Upper lobe of right lung (tissue), 1 donor: ENCODE measurements at places on chromosomes 16 and 17. TPM values are rescaled to one million over a fixed set of nuclear protein-coding genes. Genes with fewer than 3 reads are reported as not detected.

TELO2 gene
- total RNA-seq: 26.0 TPM

METTL23 gene
- total RNA-seq: 31.6 TPM

ICAM2 gene
- 70.5 TPM for total RNA-seq

PSMC5 gene
- 105 TPM for total RNA-seq

DNA sequence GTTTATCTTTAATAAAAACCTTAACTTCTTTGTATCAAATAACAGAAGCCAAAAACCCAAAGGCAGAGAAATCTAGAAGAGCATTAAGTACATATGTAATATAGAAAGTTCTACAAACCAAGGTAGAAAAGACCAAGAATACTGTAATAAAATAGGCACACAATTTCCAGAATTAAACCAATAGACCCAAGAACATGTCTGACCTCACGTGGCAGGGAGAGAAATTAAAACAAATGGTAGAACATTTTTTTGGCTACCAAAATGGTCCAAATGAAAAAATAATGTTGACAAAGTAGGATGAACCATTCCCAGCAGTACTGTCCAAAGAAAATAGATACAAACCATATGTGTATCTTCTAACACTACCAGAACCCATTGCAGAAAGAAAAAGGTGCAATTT is 183.5 kb downstream of the CPPED1 start:
- no peak overlapping the region for H3K4me3 ChIP-seq
- H3K27me3 ChIP-seq: no peaks in the 10 kb centered on the region
- no peak for DNase-seq
- no peaks in the 10 kb centered on the region for H3K4me1 ChIP-seq

EPN3 gene
- total RNA-seq: 0.09 TPM

DNA sequence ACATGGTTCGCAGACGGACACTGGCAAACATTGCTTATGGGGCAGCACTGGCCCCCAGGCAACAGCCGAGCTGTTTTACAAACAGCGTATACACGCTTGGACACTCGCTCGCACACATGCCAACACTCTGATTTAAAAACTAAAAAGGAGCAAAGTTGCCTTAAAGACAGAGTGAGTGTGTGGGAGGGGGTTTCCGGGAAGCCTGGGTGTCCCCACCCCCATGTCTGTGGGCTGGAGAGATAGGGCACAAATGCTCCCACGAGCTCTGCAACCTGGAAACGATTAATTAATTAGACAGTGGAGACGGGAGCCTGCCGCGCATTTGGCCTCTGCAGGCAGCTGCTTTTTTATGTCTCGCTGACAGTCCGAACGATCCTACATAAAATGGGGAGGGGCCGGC is 107.9 kb upstream of the ZNF469 start:
- H3K4me3 ChIP-seq: no peak overlapping the region
- no peaks in the 10 kb centered on the region for H3K4me1 ChIP-seq
- no peaks in the 10 kb centered on the region for H3K27me3 ChIP-seq
- no peaks in the 10 kb centered on the region for H3K36me3 ChIP-seq

GRCh38 chr16:68909099-68909733 is 65.9 kb downstream of the TANGO6 start:
- no peak for DNase-seq
- H3K27me3 ChIP-seq: no peaks in the 10 kb centered on the region
- H3K4me3 ChIP-seq: no peak overlapping the region

DNA sequence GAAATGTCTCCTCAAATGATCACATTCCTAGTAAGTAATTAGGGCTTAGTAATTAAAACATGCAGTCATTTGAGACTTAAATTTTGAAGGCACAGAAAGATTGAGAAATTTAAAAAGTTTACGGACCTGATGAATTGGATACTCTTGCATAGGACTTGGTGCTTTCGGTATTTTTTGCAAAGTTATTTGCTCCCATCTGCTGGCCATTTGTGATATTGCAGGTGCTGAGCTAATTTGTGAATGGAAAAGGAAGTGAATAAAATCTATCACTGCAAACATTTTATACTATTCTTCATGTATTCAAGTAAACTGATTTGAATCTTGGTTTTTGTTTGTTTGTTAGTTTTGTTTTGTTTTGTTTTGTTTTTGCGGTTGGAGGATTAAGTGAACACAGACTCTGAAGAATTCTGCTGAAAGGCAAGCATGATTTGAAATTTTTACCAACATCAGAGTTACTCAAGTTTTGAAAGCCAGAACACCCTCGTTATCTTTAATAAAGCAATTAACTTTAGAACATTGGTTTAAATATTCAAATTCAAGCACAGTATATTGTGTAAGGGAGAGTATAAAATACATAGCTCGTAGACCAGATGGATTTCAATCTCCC is 689.5 kb upstream of the RBFOX1 start:
- no peak overlapping the region for H3K4me3 ChIP-seq
- no peak overlapping the region for H3K27ac ChIP-seq
- peaks cover 12% of the 10 kb centered on the region for H3K27me3 ChIP-seq
- DNase-seq: no peak
- no peaks in the 10 kb centered on the region for H3K36me3 ChIP-seq
- H3K4me1 ChIP-seq: no peaks in the 10 kb centered on the region

DNA sequence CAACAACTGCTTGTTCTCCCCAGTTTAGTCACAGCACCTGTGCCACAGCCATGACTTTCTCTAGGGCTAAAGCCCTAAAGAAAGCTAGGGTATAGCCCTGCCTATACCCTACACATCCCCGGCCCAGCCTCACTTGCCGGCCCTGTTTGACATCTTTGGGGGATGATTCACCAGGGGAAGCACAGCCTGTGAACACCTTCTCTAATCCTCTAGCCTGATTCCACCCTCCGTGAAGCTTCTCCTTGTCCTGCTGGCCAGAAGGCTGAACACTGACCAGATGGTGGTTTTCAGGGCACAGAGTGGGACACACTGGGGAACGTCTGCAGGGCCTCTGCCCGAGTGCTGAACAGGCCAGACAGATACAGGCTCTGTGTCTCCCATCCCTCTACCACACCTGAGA is 6.0 kb downstream of the CLEC16A start:
- no peaks in the 10 kb centered on the region for H3K36me3 ChIP-seq
- no peak overlapping the region for H3K4me3 ChIP-seq
- no peak overlapping the region for H3K27ac ChIP-seq
- peaks cover 33% of the 10 kb centered on the region for H3K4me1 ChIP-seq
- DNase-seq: peak; percentile 40

DNA sequence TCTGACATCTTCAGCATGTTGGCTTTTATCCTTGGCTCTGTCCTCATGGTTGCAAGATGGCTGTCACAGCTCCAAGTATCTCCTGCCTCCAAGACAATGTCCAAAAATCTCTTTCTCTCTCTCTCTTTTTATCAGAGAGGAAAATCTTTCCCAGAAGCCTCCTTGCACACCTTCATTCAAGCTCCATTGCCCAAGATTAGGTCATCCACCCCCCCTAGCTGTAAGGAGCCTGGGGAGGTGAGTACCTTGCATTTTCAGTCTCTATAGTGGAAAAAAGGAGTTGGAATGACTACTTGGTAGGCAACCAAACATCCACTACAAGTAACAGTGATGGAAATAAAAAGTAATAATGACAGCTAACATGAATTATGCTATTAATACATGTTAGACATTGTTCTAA is 22.0 kb upstream of the NSMCE1 start:
- H3K4me3 ChIP-seq: no peak overlapping the region
- no peak for DNase-seq
- no peak overlapping the region for H3K27ac ChIP-seq
- H3K36me3 ChIP-seq: no peaks in the 10 kb centered on the region

CCDC78 gene
- 0.78 TPM for total RNA-seq

PRSS36 gene
- total RNA-seq: 3.5 TPM

CCL7 gene
- not detected for total RNA-seq

RAMP2 gene
- total RNA-seq: 114 TPM

- no peaks in the 10 kb centered on the region for H3K36me3 ChIP-seq
- H3K4me1 ChIP-seq: no peaks in the 10 kb centered on the region
- H3K27ac ChIP-seq: no peak overlapping the region
- H3K4me3 ChIP-seq: no peak overlapping the region
- H3K27me3 ChIP-seq: no peaks in the 10 kb centered on the region
These were observed 10.3 kb upstream of the IGFBP4 start for GRCh38 chr17:40432864-40433528.

EVI2B gene
- total RNA-seq: 87.9 TPM

DNA sequence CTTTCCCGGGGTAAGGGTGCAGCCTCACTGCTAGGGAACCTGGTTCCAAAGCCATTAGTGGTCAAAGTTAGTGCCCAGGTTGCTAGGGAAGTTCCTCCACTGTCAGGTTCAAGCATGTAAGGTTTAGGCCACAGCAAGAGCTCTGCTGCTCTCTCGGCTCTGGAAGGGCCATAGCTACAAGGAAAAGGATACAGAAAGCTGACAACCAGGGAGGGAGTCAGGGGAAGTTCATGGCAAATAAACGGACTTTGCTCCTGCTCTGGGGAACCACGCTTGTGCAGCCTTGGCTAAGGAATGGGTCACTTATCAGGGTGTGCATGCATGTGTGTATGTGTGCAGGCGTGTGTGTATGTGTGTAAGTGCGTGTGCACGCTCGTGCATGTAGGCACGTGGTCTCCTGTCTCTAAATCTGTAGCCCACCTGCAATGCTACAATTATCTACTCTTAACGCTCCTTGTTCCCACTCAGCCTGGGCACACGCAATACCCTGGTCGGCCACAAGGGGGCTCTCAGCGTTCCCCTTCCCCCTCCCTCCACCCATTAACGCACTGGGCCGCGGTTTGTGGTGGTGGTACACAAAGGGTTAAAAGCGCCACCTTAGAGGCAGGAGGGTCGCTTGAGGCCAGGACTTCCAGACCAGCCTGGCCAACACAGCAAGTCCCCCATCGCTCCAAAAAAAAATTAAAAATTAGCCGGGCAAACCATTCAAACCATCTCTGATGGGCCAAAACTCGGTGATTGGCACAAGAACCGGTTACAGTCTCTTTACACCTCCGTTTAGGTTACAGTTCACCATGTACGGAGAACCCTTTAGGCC is 48.4 kb upstream of the KDM8 start:
- DNase-seq: peak; percentile 80
- no peak overlapping the region for H3K4me3 ChIP-seq
- no peaks in the 10 kb centered on the region for H3K4me1 ChIP-seq
- H3K27ac ChIP-seq: no peak overlapping the region

GRCh38 chr17:78676412-78677302 is 99.5 kb upstream of the DNAH17 start:
- no peak overlapping the region for H3K4me3 ChIP-seq
- no peaks in the 10 kb centered on the region for H3K4me1 ChIP-seq
- peak; percentile 61 for DNase-seq
- H3K27me3 ChIP-seq: no peaks in the 10 kb centered on the region
- H3K36me3 ChIP-seq: peaks cover 78% of the 10 kb centered on the region
- no peak overlapping the region for H3K27ac ChIP-seq

GRCh38 chr16:15398618-15399316 is 3.2 kb downstream of the MPV17L start:
- no peaks in the 10 kb centered on the region for H3K36me3 ChIP-seq
- no peak for DNase-seq
- H3K4me3 ChIP-seq: no peak overlapping the region

GRCh38 chr16:50478075-50478772 is 70.0 kb upstream of the NKD1 start:
- H3K4me1 ChIP-seq: no peaks in the 10 kb centered on the region
- DNase-seq: no peak
- peaks cover 7% of the 10 kb centered on the region for H3K27me3 ChIP-seq

DHRS7C gene
- not detected for total RNA-seq

- H3K4me1 ChIP-seq: no peaks in the 10 kb centered on the region
- H3K36me3 ChIP-seq: no peaks in the 10 kb centered on the region
- DNase-seq: no peak
- no peak overlapping the region for H3K27ac ChIP-seq
- H3K4me3 ChIP-seq: no peak overlapping the region
- no peaks in the 10 kb centered on the region for H3K27me3 ChIP-seq
These were observed 79.0 kb downstream of the HAPSTR1 start for GRCh38 chr16:9170470-9170869.

- no peak for DNase-seq
- H3K4me3 ChIP-seq: no peak overlapping the region
- H3K36me3 ChIP-seq: no peaks in the 10 kb centered on the region
- no peaks in the 10 kb centered on the region for H3K27me3 ChIP-seq
- H3K4me1 ChIP-seq: peaks cover 38% of the 10 kb centered on the region
These were observed 1.8 kb upstream of the WIPI1 start for GRCh38 chr17:68459037-68459639.

GRCh38 chr17:38867179-38867967 is 2.5 kb upstream of the LASP1 start:
- H3K27me3 ChIP-seq: no peaks in the 10 kb centered on the region
- H3K27ac ChIP-seq: peak overlapping the region; percentile 97
- peaks cover 23% of the 10 kb centered on the region for H3K4me1 ChIP-seq
- H3K36me3 ChIP-seq: no peaks in the 10 kb centered on the region

GRCh38 chr17:48616717-48617470 is 1.8 kb upstream of the HOXB8 start:
- H3K27ac ChIP-seq: no peak overlapping the region
- H3K4me3 ChIP-seq: no peak overlapping the region
- no peak for DNase-seq

GRCh38 chr17:74680941-74681340 is 31.8 kb downstream of the CD300LF start:
- H3K36me3 ChIP-seq: no peaks in the 10 kb centered on the region
- peaks cover 18% of the 10 kb centered on the region for H3K4me1 ChIP-seq
- no peaks in the 10 kb centered on the region for H3K27me3 ChIP-seq
- no peak for DNase-seq
- no peak overlapping the region for H3K27ac ChIP-seq
